GM10248 (cell line): ENCODE measurements at places on chromosomes 2 and 18.

GRCh38 chr2:83364264-83364663 lies 1094.8 kb downstream of the SUCLG1 start:
- DNase-seq = no peak

DNA sequence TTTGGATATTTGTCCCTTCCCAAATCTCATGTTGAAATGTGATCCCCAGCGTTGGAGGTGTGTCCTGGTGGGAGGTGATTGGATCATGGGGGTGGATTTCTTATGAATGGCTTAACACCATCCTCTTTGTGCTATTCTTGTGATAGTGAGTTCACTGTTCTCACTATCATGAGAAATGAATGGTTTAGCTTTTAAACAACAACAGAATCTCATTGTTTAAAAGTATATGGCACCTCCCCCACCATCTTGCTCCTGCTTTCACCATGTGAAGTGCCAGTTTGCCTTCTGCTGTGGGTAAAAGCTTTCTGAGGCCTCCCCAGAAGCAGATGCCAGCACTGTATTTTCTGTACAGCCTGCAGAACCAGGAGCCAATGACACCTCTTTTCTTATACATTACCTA lies 38.1 kb downstream of the KIAA1328 start:
- DNase-seq = no peak

- no peak for DNase-seq
Measured at GRCh38 chr2:43331422-43331821, 105.0 kb upstream of the ZFP36L2 start.

DNA sequence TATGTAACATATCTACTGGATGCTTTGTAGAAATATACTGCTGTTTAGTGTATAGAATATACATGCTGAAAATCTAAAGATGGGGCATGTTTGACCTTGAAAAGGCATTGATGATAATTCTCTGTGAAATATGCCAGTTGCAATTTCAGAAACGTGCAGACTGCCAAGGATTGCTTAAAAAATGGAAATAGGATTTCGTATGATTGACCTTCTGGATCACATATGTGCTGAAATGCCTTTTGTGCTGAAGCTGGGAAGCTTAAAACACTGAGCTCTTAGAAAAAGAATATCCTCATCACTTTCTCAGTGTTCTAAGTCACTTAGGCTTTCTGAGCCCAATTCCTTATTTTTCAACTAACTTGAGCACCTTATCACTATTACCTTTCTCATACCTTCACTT lies 14.3 kb downstream of the NYAP2 start:
- DNase-seq = no peak

GRCh38 chr2:151363709-151364108 lies 6.3 kb downstream of the TNFAIP6 start:
- DNase-seq = peak; percentile 44

- DNase-seq = no peak
Measured at GRCh38 chr2:164182116-164182627, 439.1 kb downstream of the GRB14 start.

- DNase-seq = no peak
Measured at GRCh38 chr2:236787885-236788284, 218.3 kb downstream of the ACKR3 start.

GRCh38 chr2:79771493-79771892 lies 258.6 kb downstream of the CTNNA2 start:
- no peak for DNase-seq

GRCh38 chr2:2233171-2233826 lies 97.8 kb downstream of the MYT1L start:
- DNase-seq = no peak

- no peak for DNase-seq
Measured at GRCh38 chr2:19119326-19120001, 239.0 kb downstream of the OSR1 start.

DNA sequence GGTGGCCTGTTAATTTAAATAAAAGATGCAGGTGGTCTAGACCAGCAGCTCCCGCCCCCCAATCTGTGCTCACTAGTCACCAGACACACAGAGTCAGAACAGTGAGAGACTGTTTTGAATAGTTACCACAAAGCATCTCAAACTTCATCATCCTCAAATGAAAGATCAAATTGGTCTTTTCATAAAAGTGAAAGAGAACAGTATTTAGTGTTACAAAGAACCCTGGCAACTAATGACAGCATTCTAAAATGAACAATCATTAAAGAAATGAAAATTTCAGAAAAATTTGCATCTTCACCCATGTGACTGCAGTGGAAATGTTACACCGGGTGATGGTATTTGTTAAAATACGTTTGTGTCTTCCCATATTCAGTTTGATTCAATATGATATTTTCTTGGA lies 65.5 kb upstream of the PMAIP1 start:
- peak; percentile 29 for DNase-seq

GRCh38 chr2:189798312-189799029 lies 14.2 kb downstream of the PMS1 start:
- peak; percentile 18 for DNase-seq

GRCh38 chr2:70984576-70985282 lies 6.3 kb downstream of the ANKRD53 start:
- peak; percentile 89 for DNase-seq

DNA sequence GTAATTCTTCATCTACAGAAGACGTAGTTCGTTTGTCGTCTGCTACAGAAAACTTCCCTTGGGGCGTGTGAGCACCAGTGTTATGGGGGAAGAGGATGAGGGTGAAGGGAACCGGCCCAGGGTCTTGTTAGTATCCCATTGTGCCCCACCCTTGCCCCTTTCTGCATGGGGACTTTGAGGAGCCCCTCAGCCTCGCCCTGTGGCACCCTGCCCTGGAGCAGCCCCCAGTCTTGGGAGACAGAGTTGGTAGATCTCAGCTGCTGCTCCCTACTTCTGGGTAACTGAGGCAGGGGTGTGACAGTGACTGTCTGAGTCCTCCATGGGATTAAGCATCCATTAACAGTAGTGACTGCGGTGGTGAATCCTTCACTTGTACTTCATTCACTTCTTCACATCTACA lies 50.1 kb downstream of the RNF144A start:
- DNase-seq = no peak

- no peak for DNase-seq
Measured at GRCh38 chr2:54090521-54091117, 24.8 kb upstream of the ACYP2 start.

- no peak for DNase-seq
Measured at GRCh38 chr2:38039121-38039910, 36.6 kb downstream of the CYP1B1 start.

DNA sequence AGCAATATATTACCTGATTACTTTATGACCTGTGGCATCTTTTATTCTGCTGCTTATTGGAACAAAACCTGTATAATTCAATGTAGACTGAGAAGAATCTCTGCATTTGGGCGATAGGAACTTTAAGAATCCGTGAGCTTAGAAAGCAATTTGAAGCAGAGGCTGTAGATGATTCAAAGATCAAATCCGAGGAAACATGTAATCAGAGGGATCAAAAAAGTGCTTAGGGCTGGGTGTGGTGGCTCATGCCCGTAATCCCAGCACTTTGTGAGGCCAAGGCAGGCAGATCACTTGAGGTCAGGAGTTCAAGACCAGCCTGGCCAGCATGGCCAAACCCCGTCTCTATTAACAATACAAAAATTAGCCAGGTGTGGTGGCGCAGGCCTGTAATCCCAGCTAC lies 198.4 kb downstream of the MTX2 start:
- DNase-seq = no peak

DNA sequence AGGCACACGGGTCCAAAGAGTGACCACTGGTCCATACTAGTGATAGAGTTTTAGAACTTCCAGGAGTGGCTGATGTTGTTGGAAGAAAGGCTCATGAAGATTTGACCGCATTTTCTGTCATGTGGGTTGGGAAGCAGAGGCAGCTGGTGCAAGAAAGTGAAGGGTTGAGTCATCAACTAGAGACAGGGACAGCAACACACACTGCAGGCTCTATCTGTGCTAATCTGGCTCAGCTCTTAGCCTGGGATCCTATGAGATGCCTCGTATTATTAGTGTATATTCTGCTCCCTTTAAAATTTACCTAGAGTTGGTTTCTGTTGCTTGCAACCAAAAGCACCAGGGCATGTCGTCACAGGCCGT lies 2.5 kb upstream of the SH3RF3 start:
- no peak for DNase-seq

GRCh38 chr2:229445019-229445418 lies 173.9 kb upstream of the PID1 start:
- no peak for DNase-seq

DNA sequence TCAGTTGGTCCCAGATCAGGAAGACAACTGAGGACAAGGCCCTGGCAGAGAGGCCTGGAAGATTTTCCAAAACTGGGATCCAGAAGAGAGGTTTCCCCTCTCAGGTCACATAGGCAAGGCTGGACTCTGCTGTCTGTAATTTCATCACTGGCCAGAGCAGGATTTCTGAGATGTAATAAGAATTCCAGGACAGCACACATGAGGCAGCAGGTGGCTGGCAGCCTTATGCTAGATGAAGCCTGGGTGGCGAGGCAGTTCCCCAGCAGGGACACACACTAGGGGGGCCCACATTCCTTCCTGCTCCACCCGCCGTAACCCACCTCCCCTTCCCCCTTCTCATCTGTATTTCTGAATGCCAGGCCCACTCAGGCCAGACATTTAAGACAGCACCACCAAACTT lies 98.6 kb downstream of the HNRNPLL start:
- no peak for DNase-seq

DNA sequence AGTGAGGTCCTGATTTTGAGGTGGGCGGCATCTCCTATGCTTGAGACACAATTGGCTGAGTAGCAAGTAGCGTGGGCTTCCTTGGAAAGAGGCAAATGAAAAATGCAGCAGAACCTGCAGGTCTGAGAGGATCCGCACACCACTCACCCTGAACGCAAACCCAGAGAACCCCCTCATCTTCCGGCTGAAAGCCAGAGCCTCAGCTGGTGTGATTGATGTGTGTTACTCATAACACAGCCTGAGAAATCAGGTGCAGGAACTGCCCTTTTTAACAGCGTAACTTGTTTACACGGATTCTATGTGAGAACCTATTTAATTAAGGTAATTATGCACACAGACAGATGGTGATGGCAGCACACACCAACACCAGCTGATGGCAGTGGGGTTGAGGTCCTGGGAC lies 123.4 kb downstream of the MRO start:
- no peak for DNase-seq

GRCh38 chr2:208872591-208872990 lies 466.0 kb downstream of the PTH2R start:
- DNase-seq = no peak

GRCh38 chr2:157460384-157460837 lies 16.5 kb upstream of the CYTIP start:
- no peak for DNase-seq

GRCh38 chr18:72013427-72013850 lies 530.7 kb downstream of the CBLN2 start:
- DNase-seq = no peak

DNA sequence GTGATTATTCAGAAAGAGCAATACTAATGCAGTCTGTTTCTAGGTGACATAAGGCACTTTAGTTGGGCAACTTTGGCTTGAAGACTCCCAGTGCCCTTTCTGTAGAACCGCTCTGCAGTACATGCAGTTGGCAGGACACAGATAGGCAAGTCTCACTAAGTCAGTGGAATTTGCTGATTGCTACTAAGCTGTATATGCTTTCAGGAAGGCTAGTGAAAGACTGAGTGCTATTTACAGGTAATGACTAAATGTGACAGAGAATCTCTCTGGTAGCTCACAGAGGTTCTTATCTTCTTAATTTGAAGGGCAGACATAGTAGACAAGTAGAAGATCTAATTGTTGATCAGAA lies 243.0 kb downstream of the WDPCP start:
- DNase-seq = no peak

GRCh38 chr18:63837590-63837989 lies 49.9 kb upstream of the SERPINB2 start:
- DNase-seq = no peak

- DNase-seq = no peak
Measured at GRCh38 chr2:189512879-189513278, 67.7 kb downstream of the SLC40A1 start.

- no peak for DNase-seq
Measured at GRCh38 chr2:189143925-189144324, 35.6 kb downstream of the COL5A2 start.

DNA sequence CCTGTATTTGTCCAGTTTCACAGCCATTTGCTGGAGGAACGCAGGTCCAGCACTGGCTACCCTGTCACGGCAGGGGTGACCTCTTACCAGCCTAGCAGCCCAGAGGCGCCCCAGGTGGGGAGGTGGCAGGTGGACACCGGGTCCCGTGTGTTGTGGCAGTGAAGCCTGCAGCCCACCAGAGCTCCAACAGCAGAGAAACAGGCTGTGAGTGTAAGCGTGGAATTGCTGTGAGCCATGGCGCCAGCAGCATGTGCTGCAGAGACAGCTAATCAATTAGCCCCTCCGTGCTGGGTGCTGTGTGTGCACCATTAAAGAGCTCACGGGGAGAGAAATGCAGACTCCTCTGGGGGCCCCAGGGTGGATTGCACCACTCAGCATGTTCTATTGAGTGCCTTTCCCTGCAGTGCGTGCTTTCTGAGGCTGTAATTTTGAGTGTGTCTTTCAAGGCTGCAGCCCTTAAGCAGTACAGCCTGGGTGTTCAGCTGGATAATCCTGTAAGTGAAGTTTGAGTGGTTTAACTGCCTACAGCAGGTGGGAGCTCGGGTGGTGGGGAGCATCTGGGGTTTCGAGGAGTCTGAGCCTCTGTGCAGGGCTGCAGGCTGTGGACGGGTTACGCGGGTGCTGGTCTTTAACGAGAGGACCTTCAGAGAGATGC lies 15.9 kb downstream of the RTP5 start:
- DNase-seq = no peak

DNA sequence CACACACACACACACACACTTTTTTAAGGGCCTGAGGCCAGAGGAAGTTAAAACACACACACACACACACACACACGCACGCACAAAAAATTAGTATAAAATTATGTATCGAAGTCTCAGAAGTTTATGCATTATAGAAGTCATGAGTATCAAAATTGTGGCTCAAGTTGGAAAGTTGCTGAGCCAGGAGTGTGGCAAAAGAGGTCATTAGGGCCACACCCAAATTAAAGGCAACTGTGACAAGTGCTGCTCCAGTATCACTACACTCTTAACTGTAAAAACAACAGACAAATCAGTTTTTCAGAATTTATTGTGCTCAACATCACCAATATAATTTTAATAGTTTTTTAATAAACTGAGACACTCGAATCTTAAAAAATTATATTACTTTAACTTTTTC lies 36.9 kb downstream of the YWHAQ start:
- no peak for DNase-seq

DNA sequence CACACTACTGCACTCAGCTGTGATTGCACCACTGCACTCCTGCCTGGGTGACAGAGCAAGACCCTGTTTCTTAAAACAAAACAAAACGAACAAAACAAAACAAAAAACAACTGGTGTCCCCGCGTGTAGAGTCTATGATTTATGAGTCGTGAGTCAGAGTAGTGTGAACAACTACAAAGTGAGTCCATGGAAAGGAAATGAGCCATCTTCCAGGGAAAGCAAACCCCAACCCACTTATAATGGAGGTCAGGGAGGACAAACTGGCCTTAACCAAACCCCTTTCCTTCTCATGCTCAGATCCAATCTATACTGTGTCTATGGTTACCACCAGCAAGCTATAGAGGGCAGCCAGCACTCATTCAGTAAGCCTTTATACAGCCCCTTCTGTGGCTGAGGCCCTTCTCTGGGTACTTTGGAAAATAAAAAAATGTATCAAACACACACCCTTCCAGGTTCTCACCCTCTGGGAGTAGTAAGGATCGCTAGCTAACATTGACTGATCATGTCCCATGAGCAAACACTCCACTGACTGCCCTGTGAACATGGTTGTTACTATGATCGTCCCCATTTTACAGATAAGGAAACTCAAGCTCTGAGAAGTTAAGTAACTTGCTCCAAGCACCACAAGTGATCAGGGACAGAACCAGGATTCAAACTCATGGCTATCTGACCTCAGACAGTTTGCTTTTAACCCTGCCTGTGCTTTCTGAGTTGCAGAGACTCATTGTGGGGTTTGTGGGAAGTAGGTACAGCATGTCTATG lies 24.7 kb upstream of the COLEC12 start:
- no peak for DNase-seq
